ENCODE measurements at places on chromosomes 7 and 10.

DNA sequence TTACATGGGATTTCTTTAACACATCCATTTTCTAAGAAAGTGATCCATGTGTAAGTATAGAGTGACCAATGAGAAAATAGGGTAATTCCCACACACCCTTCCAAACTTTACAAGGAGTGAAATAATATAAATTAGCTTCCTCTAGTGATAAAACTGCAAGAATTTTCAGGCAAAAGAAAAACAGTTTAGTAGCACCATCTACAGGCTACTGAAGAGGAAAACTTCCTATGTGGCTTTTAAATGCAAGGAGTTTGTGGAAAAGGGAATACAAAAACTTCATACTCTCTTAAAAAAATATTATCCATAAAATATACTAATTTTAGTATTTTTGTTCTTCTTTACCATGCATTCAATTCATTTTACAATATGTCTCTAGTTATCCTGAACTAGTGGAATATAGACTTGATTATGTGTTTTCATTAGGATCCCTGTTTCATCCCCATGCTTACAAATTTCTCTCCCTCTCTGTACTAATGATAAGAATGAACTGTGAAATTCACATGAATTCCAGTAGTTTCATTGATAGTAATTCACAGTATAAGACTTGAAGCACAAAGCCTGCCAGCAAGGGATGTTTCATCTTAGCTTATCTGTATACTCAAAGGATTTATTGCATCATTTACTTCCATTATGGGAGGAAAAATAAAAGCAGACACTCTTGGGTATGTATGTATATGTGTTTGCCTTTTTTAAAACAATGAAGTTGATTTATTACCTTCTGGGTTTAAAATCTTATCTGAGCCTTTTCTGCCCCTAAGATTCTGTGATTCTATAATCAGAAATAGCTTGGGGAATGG lies 442.9 kb downstream of the AUTS2 start:
- no peak for DNase-seq

DNA sequence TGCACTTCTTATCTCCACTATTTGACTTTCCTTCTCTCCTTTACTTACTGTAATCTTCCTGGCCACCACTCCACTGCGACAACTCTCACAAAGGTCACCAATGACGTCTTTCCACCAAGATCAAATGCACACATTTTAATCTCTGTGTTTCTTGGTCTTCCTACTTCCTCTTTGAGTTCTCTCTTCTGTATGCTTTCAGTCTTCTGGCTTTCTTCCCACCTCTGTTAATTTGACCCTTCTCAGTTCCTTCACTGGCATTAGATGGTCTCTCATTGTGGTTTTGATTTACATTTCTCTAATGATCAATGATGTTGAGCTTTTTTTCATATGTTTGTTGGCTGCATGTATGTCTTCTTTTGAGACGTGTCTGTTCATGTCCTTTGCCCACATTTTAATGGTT lies 31.9 kb downstream of the FAM107B start:
- DNase-seq = no peak

GRCh38 chr7:142100634-142101033 lies 10.9 kb upstream of the MGAM2 start:
- DNase-seq = no peak

DNA sequence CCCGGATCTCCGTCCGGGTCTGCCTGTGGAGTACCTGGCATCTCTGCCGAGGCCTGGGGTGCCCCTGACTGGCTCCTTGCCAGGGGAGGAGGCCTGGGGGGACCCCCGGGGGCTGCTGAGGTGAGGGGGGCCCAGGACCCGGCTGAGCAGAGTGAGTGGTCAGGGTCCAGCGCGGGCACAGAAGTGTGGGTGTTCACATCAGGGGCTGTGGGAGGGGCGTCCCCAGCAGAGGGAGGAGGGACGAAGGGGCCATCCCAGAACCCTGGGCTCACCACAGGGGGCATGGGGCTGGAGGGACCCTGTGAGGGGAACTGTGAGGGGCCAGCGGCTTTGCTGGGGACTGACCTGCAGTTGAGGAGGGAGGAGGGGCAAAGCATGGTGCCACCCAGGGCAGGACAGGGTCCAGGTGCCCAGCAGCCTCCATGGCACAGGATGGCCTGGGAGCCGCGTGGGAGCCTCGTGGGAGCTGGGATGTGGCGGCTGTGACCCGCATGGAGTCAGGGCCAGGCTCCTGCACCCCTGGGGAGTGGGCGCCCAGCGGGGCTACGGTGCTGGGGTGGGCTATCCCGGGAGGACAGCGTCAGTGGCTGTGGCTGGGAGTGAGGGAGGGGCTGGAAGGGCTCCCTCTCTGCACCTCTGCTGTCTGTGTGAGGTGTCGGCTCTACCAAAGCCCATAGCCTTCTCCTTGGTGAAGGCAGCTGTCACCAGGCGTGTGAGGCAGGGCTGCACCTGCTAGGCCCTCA lies 91.2 kb downstream of the DNAJB6 start:
- no peak for DNase-seq

DNA sequence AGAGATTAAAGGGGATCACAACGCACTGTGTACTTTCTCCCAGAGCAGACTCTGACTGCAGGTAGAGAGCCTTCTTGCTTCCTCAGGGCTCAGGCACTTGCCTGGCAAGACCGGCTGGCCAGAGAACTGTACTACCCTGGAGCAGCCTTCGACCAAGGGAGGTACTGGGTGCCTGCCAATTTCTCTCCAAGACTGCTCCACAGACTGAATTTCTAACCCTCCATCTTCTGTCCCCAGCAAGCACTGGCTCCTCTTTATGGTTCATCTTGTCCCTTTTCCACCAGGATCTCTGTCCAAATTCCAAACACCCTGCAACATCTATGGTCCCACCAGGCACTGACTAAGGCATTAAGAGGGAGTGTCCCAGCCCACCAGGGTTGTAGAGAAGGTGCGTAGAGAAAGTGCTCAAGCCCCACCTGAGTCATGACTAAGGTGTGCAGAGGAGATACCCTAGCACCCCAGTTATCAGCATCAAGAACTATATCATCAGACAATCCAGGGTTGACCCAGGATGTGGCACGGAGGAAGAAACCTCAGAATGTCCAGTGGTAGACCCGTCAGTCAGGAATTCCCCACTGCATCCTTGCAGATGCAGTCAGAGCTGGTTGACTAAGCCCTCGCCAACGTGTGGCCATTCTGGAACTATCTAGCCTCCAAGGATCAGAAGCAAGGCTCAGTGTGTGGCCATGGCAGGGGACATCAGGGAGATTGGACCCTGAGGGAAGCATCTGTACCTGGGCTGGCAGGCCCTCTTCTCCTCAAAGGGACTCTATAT lies 60.9 kb upstream of the CAMK2B start:
- DNase-seq = no peak

DNA sequence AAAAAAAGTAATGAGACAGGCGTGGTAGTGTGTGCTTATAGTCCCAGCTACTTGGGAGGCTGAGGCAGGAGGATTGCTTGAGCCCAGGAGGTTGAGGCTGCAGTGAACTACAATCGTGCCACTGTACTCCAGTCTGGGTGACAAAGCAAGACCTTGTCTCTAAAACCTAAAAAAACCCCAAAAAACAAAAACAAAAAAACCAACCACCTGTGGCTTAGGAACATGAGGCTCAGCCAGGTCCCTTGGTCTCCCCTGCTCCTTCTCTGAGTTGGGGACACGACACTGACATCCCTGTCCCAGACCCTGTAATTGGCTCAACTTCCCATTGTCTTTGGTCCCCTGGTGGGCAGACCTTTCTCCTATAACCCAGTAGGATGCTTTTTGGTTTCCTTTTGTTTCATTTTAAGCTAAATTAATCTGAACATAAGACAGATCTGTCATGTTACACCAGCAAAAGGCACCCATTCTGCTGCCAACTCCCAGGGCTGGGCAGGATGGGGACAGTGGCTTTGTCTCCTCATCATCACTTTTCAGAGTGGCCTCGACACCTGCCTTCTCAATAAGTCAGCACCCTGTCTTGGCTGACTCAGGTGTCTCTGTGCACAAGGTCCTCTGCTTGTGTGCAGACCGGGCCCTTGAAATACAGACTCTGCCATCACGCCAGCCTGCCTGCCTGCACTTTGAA lies 74.4 kb downstream of the MYL10 start:
- no peak for DNase-seq

DNA sequence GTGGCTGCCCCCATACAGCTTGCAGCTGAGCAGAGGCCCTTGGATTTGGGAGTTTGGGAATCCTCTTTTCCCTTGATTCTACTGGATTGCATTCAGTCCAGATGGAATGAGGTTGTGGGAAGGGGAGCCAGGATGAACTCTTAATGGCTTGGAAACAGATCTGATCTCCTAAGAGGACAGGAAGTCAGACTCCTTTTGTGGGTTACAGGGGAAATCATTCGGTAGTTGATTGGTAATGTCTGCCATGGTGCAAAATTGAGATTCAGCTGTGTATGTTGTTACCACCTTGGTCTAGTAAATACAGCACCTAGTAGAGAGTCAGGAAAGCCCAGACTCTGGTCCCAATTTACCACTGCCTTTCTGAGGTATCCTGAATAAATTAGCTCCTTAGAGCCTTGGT lies 144.2 kb upstream of the TNRC18 start:
- no peak for DNase-seq

Data from activated CD4-positive, alpha-beta T cell treated with anti-CD3 and anti-CD28 coated beads, Interleukin-2, amount 50 U/mL, for 4 hours (primary cell).